Colonic mucosa (tissue), 4 donors: ENCODE measurements at places on chromosomes 1 and 21.
A peak's percentile ranks its signal among the peaks of the same experiment; 100 is the strongest.

DNA sequence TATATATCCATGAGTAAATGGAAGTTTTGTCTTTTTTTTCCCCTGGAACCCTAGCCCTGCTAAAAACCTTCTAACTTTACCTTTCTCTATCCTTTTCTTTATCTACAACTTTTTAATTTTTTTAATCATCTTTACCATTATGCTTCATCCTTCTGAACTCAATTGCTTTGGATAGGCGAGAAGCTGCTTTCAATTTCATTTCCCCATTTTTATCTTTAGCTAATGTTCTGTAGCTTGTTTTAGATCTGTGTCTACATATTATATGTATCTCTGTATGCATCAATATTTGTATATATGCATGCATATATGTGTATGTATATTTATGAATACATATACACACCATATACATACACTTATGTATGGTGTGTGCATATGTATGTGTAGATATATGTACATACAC, 57.4 kb downstream of the PTPRC start:
- H3K4me1 ChIP-seq = no peaks in the 10 kb centered on the region
- DNase-seq = no peak
- H3K27ac ChIP-seq = no peak overlapping the region
- H3K27me3 ChIP-seq = no peaks in the 10 kb centered on the region

DNA sequence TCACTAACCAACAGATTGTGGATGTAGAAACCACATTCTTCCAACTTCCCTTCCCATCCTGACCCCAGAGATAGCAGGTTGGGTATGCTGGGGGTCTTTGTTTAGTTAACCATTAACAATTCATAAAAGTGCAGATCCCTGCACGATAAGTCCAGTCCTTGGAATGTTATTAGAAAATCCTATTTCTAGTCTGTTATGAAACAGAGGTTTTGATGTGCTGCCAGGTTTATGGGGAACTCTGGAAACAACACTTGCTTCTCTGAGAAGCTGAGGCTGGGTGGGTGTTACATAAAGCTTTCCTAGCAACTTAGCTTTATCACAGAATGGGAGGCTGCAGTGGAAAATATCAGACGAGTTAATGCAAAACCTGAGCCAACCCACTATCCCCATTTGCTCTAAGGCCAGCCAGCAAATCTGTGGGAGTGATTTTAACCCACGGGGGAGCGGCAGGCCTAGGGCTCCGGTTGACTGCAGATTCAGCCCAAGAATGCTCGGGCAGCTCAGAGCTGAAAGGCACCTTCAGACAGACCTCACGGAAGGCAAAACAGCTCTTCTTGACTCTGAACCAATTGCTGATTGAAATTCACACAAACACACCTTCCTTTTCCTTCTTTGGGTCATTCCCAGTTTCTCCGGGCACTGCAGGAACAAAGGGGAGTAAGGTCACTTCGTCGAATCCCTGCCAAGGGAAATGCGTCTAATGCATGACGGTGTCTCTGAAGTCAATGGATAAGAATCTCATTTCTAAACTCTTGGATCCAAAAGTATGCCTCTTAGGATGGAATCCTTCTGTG, 111.7 kb upstream of the IRF2BP2 start:
- H3K4me1 ChIP-seq = peaks cover 44% of the 10 kb centered on the region
- H3K27me3 ChIP-seq = no peaks in the 10 kb centered on the region
- H3K36me3 ChIP-seq = no peaks in the 10 kb centered on the region
- no peak overlapping the region for H3K4me3 ChIP-seq
- peak; percentile 57 for DNase-seq

GRCh38 chr1:159826441-159827101, at the start of gene SLAMF8:
Gene SLAMF8, plus strand, starts transcription at chr1:159826873. Its CDS starts 26 bp downstream, at chr1:159826899.
- H3K4me1 ChIP-seq = no peaks in the 10 kb centered on the region
- H3K4me3 ChIP-seq = no peak within 1 kb of the TSS
- DNase-seq = peak; percentile 44
- no peaks in the 10 kb centered on the region for H3K36me3 ChIP-seq
- H3K27me3 ChIP-seq = no peaks in the 10 kb centered on the region
- H3K27ac ChIP-seq = no peak within 1 kb of the TSS

GRCh38 chr1:147849098-147849895, 53.3 kb upstream of the GJA8 start:
- no peaks in the 10 kb centered on the region for H3K36me3 ChIP-seq
- DNase-seq = no peak
- no peak overlapping the region for H3K27ac ChIP-seq

DNA sequence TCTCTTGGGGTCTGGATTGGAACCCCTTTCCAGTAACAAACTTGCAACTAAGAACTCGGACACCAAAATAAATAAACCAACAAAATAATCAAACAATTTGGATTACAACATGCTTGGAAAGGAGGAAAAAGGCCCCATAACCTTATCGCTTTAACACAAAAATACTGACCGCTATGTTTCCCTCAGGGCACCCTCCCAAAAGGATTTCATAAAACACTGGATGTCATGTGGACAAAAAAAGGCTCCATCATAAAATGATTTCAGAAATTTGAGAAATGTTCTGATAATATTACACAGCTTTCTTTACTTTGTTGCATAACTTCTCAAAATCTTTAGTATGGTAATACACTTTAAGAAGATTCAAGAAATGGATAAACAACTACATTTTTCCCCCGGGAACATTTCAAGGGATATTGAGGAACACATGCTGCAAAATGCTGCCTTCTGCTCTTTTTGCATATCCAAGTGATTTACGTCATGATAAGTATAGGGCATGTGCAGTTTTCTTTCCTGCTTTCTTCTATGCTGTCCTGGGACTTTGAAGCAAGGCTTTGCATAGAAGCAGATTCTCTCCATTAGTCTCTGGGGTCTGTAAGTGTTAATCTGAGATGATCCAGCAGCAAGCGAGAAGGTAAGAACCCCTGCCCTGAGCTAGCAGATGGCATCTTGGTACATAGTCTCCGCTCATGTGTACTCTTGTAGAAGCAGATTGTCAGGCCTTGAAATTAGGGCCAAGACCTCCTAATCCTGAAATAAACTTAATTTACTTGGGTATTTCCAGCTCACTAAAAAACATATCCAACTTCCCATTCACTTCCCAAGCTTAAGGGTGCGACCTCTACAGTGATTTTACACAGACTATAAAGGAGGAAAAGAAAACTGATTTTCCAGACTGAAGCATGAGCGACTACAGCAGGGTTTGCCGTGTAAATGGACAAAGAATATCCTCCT, 85.5 kb upstream of the KIAA0040 start:
- DNase-seq = no peak
- no peaks in the 10 kb centered on the region for H3K27me3 ChIP-seq
- H3K36me3 ChIP-seq = no peaks in the 10 kb centered on the region

GRCh38 chr1:7409278-7409677, 361.8 kb upstream of the VAMP3 start:
- peak; percentile 10 for DNase-seq
- no peak overlapping the region for H3K4me3 ChIP-seq
- no peaks in the 10 kb centered on the region for H3K4me1 ChIP-seq
- H3K27me3 ChIP-seq = no peaks in the 10 kb centered on the region
- no peaks in the 10 kb centered on the region for H3K36me3 ChIP-seq
- no peak overlapping the region for H3K27ac ChIP-seq

GRCh38 chr21:40227096-40227495, 359.9 kb downstream of the PCP4 start:
- no peaks in the 10 kb centered on the region for H3K4me1 ChIP-seq
- H3K4me3 ChIP-seq = no peak overlapping the region
- no peak overlapping the region for H3K27ac ChIP-seq
- no peaks in the 10 kb centered on the region for H3K36me3 ChIP-seq
- DNase-seq = no peak
- no peaks in the 10 kb centered on the region for H3K27me3 ChIP-seq

DNA sequence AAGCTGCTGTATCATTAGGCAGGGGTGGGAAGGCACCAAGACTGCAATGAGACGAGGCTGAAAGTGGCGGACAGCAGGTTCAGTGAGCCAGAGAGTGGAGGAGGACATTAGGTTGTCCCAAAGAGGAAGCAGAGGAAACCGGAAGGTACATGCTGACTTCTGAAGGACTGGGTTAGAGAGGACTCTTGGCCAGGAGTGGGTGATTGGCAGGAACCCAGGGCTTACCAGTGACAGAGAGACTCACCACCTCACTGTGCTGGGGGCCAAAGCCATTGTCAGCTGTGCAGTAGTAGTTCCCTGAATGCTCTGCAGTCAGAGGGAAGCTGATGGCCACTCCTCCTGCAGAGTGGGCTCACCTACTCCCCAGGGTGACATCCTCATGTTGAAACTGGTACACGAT, 41.9 kb upstream of the FCRL4 start:
- H3K4me3 ChIP-seq = no peak overlapping the region
- H3K27me3 ChIP-seq = no peaks in the 10 kb centered on the region
- H3K27ac ChIP-seq = no peak overlapping the region

- peaks cover 1% of the 10 kb centered on the region for H3K4me1 ChIP-seq
- H3K36me3 ChIP-seq = no peaks in the 10 kb centered on the region
- H3K4me3 ChIP-seq = no peak overlapping the region
- no peaks in the 10 kb centered on the region for H3K27me3 ChIP-seq
- no peak for DNase-seq
Measured at GRCh38 chr1:113456967-113457366, 66.7 kb downstream of the MAGI3 start.

- no peak overlapping the region for H3K27ac ChIP-seq
- no peaks in the 10 kb centered on the region for H3K27me3 ChIP-seq
- DNase-seq = no peak
- no peaks in the 10 kb centered on the region for H3K36me3 ChIP-seq
Measured at GRCh38 chr1:243525085-243525487, 269.2 kb downstream of the SDCCAG8 start.

DNA sequence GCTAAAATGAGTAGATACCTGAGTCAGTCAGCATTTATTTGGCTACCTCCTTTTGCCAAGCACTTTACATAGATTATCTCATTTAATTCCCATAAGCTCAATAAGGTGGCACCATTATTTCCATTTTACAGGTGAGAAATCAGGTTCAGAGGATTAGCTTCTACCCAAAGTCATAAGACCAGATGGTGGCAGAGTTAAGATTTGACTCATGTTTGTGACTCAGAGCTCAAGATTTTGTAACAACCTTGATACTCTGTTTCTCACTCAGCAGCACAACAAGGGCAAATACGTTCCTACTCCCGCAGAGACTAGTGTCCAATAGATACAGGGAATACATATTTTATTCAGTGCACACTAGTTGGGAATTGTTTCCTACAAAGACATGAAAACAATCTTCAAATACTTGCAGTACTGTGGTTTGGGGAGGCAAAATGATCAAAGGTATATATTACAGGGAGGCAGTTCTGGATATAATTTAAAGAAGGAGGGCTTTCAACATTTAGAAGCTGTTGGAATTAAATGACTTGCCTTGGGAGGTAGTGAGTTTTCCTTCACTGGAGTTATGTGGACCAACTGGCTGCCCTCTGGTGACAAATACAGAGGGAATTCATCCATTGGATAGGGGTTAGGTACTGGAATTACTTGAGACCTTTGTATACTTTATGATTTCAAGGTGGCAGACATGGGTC, 3.6 kb downstream of the LEPR start:
- H3K36me3 ChIP-seq = peaks cover 8% of the 10 kb centered on the region
- H3K27ac ChIP-seq = no peak overlapping the region
- H3K27me3 ChIP-seq = no peaks in the 10 kb centered on the region
- no peak overlapping the region for H3K4me3 ChIP-seq

DNA sequence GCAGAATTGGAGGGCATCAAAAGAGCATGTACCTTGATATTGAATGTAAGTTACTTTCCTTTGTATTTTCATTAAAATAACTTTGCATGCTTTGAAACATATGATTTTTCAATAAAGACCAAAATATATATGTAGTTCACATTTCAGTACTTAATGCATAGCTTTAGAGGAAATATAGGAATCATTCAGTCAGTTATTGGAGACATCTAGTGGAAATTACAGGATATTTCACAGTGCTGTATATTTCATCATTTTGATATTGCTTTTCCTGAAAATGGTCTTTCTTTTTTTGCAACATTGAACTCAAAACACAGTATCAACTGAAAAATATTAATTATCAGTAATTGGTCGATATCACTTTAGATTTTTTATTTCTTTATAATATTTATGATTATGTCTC, 375.8 kb downstream of the NCAM2 start:
- no peaks in the 10 kb centered on the region for H3K36me3 ChIP-seq
- no peak overlapping the region for H3K27ac ChIP-seq
- H3K4me3 ChIP-seq = no peak overlapping the region
- no peaks in the 10 kb centered on the region for H3K4me1 ChIP-seq
- no peak for DNase-seq
- H3K27me3 ChIP-seq = no peaks in the 10 kb centered on the region

GRCh38 chr1:51976846-51977602, 13.5 kb downstream of the RAB3B start:
- DNase-seq = no peak
- no peak overlapping the region for H3K27ac ChIP-seq
- H3K27me3 ChIP-seq = no peaks in the 10 kb centered on the region
- no peak overlapping the region for H3K4me3 ChIP-seq
- no peaks in the 10 kb centered on the region for H3K4me1 ChIP-seq
- H3K36me3 ChIP-seq = no peaks in the 10 kb centered on the region

- H3K27ac ChIP-seq = peak overlapping the region; percentile 91
- peaks cover 21% of the 10 kb centered on the region for H3K4me1 ChIP-seq
- H3K36me3 ChIP-seq = no peaks in the 10 kb centered on the region
- H3K27me3 ChIP-seq = no peaks in the 10 kb centered on the region
Measured at GRCh38 chr1:31955917-31956736, 18.0 kb upstream of the PTP4A2 start.

DNA sequence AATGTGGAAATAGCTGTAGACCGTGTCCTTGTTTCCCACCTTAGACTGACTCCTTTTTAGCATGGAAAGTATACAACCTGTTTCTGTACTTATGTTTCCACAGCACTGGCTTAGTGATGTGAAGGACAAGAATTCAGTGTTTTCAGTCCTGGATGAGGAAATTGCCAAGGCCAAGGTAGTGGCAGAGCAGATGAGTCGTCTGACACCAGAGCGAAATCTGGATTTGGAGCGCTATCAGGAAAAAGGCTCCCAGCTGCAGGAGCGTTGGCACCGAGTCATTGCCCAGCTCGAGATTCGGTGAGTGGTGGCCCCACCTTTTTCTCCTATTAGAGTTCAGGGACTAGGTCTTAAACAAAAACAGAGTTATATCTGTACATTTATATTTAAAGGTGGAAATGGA, 112.6 kb downstream of the MACF1 start:
- H3K36me3 ChIP-seq = peaks cover 7% of the 10 kb centered on the region
- no peaks in the 10 kb centered on the region for H3K4me1 ChIP-seq
- DNase-seq = no peak
- no peak overlapping the region for H3K27ac ChIP-seq
- H3K27me3 ChIP-seq = no peaks in the 10 kb centered on the region

- H3K27ac ChIP-seq = no peak overlapping the region
- H3K27me3 ChIP-seq = no peaks in the 10 kb centered on the region
- peaks cover 3% of the 10 kb centered on the region for H3K4me1 ChIP-seq
- H3K4me3 ChIP-seq = no peak overlapping the region
- peak; percentile 48 for DNase-seq
- no peaks in the 10 kb centered on the region for H3K36me3 ChIP-seq
Measured at GRCh38 chr1:115062542-115063004, 26.7 kb downstream of the TSPAN2 start.

- DNase-seq = no peak
- no peaks in the 10 kb centered on the region for H3K4me1 ChIP-seq
- no peak overlapping the region for H3K4me3 ChIP-seq
- no peaks in the 10 kb centered on the region for H3K36me3 ChIP-seq
Measured at GRCh38 chr1:59309795-59310548, 13.1 kb downstream of the FGGY start.

GRCh38 chr1:207815466-207815865, 63.6 kb downstream of the CD46 start:
- H3K27ac ChIP-seq = no peak overlapping the region
- H3K36me3 ChIP-seq = peaks cover 4% of the 10 kb centered on the region
- H3K4me1 ChIP-seq = peaks cover under 1% of the 10 kb centered on the region
- no peaks in the 10 kb centered on the region for H3K27me3 ChIP-seq
- no peak for DNase-seq

- no peaks in the 10 kb centered on the region for H3K4me1 ChIP-seq
- no peaks in the 10 kb centered on the region for H3K27me3 ChIP-seq
- DNase-seq = no peak
- H3K27ac ChIP-seq = peak overlapping the region; percentile 20
- no peak overlapping the region for H3K4me3 ChIP-seq
- no peaks in the 10 kb centered on the region for H3K36me3 ChIP-seq
Measured at GRCh38 chr1:243287652-243288051, 31.8 kb downstream of the SDCCAG8 start.
